ENCODE measurements at places on chromosomes 7 and 10.
A peak's percentile ranks its signal among the peaks of the same experiment; 100 is the strongest.

DNA sequence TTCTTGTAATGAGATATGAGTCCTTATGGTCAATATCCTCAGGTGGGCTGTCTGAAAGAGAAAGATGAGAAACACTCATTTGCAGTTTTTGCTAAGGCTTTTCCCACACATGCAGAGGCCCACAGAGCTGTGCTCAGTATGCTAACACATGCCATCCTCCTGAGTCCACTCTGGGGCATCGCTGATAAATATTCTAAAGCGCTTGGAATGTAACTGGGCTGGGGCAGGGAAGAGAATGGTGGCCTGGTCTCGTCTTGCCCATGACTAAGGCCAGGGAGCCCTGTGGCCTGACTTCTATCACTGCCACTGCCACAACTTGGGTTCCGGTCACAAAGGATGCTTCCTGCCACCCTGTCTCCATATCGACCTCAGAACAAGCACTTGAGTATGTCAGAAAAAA lies 199.7 kb upstream of the FRMD4A start:
- DNase-seq, result no peak

- DNase-seq, result no peak
These were observed 972 bp downstream of the ORC5 start for GRCh38 chr7:104206841-104207240.

- no peak for DNase-seq
These were observed 106.7 kb downstream of the LHPP start for GRCh38 chr10:124568339-124568738.

- no peak for DNase-seq
These were observed 29.4 kb upstream of the AMPH start for GRCh38 chr7:38660427-38661099.

- DNase-seq, result no peak
These were observed 52.0 kb downstream of the EEPD1 start for GRCh38 chr7:36204929-36205635.

DNA sequence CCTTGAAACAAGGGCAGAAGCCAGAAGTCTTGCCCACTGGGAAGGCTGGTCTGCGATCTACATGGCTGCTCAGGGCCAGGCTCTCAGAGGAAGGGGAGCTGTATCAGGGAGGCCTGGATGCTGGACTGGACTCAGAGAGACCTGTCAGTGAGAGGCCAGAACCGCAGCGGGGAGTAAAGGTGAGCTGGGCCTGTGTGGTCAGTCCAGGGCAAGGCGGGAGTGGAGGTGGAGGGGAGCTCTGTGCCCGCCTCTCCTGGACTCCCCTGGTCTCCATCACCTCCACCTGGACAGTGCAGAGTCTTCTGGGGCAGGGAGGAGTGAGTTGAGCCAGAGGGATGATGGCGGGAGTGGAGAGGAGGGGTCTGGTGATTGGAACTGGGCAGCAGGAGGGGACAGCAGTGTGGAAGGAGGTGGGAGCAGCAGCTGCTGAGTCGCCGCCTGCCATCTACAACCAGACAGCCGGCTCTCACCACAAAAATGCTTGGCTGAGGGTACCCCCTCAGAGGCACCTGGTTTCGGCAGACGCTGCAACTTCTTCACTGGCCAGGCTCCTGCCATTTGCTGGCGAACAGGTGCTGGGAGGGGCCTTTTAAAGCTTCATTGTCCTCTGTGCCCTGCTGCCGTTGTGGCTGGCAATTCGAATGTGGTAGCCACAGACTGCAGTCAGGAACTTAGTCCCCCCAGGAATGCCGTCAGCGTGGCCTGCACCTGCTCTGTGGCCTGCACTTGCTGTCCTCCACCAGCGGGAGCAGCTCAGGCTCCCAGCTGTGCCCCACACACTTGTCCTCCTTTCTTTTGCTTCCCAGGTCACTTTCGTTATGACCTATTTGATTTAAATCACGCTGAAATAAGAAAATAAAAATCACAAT lies 3.5 kb downstream of the RASSF4 start:
- DNase-seq, result no peak

GRCh38 chr7:156832195-156832877 lies 60.6 kb downstream of the LMBR1 start:
- DNase-seq, result no peak

DNA sequence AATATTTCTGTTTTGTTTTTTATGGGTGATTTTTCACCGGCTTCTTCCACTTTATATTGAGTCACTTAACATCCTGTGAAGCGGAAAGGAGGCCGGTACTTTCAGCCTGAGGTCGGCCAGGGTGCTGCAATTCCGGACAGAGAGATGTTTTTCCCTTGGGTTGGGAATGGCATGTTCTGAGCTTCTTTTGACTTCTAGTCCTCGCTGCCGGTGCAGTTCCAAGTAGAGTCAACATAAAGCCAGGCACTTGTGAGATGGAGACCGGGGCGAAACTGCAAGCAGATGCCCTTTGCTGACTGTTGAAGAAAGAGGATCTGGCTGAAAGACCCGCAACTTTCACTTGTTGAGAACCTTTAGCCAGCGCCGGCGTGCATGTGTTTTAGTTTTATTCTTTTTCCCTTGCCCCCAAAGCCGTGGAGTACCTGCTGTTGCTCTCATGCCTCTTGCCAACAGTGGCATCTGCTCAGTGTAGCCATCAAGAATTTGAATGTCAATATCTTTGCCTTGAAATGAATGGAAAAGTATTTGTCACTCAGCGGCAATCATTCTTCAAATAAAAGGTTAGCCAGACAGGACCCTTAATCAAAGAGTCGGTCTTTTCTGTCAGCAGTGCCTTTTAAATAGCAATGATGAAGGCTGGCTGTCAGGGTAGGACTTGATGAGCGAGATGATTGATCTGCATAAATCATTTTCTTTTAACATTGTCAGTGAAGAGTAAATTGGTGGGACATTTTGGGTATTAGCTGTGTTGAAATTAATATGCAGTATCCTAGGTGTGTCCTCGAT lies 351.2 kb downstream of the LRMDA start:
- DNase-seq, result no peak

- DNase-seq, result no peak
These were observed 373.3 kb upstream of the GALNT17 start for GRCh38 chr7:70758646-70759045.

GRCh38 chr10:126634911-126635310 lies 35.6 kb downstream of the C10orf90 start:
- DNase-seq, result no peak

GRCh38 chr10:74898201-74898976 lies 72.0 kb downstream of the KAT6B start:
- DNase-seq, result no peak

DNA sequence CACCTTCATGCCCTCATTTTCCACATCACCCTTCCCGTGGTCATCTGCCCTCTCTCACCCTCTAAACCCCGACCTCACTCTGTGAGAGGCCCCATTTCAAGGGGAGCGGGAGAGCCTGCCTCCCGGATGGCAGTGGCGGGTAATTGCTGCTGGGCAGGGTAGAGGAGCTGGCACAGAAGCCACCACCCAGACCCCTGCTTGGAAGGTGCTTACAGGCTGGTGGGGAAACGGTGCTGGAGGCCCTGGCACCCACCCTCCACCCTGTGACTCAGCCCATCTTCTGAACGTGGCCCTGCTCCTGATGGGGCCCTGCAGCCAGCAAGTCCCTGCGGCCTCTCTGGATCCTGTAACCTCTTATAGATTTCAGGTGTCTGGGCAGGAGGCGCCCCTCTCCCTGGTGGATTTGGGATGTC lies 10.6 kb upstream of the PWWP2B start:
- DNase-seq, result peak; percentile 65

GRCh38 chr10:34815185-34816084 lies at the start of gene PARD3:
TSS of gene PARD3 (minus strand) at chr10:34815296. CDS start at chr10:34814995, 301 bp downstream.
- DNase-seq, result peak; percentile 55

GRCh38 chr7:151361193-151361959 lies 19.8 kb downstream of the NUB1 start:
- DNase-seq, result no peak

DNA sequence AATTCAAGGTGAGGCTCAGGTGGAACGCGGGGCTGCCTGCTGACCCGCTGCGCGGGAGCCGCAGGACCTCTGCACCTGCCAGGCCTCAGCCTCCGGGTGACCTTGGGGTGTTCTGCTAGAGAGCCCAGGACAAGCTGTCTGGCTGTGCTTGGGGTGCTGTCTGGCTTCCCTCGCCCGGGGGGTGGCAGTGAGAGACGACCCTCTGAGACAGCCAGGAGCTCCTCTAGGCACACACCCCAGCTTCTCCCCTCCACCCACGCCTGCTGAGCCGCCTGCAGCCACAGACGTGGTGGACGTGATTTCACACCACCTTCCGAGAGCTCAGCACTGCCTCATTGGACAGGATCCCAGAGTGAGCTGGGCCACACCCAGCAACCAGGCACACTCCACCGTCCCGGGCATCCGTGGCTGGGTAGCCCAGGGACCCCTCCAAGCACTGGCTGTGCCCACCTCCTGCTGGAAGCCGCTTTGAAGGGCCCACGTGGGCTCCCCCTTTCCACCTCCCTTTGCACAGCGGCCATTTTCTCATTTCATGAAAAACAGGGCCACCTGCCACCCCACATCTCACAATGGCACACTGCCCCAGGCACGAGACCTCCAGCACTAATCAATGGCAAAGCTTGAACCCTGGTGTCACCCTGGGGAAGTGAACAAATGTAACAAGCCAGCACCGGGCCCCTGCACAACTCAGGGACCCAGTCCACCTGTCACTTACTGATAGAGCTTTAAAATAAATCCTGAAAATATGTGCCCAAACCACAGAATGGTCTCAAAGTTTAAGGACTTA lies 35.0 kb downstream of the ZFAND2A start:
- no peak for DNase-seq

GRCh38 chr10:43196981-43197833 lies 59.0 kb downstream of the CSGALNACT2 start:
- DNase-seq, result peak; percentile 41

GRCh38 chr7:31145339-31145738 lies 93.2 kb downstream of the ADCYAP1R1 start:
- no peak for DNase-seq

DNA sequence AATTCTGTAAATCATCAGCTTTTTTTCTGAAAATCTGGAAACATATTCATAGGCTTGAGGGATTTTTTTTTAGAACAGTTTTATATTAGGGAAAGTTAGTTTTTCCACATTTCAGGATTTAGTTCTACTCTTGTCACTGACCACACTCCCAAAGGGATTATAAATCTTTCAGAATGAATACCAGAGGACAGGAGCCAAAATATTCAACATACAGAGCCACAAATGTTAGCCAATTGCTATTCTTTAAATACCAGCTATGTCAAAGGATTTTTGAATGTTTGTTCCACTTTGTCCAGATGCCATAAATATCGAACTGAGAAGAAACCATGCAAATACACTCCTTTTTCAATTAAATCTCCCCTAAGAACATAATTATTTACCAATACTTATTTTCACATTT lies 50.7 kb downstream of the ODAD2 start:
- DNase-seq, result no peak

- DNase-seq, result no peak
These were observed 1.7 kb downstream of the AKR1C4 start for GRCh38 chr10:5198386-5198785.

DNA sequence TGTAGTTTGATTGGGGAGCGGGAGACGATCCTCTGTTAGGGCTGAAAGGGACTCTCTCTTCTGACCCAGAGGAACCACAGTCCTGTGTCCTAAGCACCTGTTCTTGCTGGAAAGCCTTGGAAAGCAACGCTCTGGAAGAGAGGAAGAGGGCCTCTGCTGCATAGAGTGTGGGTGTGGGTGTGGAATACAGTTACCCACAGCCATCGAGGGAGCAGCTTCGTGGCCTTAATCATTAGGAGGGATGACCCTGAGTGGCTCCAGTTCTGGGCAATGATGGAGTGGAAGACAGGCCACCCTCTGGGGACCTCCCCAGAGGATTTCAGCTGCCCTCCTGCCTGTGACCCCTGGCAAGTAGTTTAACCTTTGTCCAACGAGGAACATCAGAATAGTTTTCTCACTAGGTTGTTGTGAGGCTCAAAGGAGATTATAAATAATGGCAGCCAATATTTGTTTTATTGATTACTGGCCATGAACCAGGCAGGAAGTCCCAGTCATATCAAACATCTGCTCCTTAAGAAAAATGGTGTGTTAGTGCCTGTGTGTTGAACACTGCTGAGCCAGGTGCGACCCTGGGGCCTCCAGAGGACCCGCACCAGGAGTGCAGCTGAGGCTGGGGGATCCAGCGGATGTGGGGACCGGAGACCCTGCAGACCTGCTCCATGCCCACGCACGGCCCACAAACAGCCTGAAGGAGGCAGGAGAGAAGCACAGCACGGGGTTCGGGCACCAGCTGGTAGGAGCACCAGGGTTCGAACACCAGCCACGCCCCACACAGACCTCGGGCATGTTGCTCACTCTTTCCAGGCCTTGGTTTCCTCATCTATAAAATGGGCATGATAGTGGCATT lies 35.6 kb downstream of the FAM241B start:
- DNase-seq, result no peak

GRCh38 chr7:149870701-149871483 lies 2.9 kb upstream of the ATP6V0E2 start:
- DNase-seq, result no peak

- no peak for DNase-seq
These were observed 44.1 kb upstream of the ADO start for GRCh38 chr10:62760401-62760800.

DNA sequence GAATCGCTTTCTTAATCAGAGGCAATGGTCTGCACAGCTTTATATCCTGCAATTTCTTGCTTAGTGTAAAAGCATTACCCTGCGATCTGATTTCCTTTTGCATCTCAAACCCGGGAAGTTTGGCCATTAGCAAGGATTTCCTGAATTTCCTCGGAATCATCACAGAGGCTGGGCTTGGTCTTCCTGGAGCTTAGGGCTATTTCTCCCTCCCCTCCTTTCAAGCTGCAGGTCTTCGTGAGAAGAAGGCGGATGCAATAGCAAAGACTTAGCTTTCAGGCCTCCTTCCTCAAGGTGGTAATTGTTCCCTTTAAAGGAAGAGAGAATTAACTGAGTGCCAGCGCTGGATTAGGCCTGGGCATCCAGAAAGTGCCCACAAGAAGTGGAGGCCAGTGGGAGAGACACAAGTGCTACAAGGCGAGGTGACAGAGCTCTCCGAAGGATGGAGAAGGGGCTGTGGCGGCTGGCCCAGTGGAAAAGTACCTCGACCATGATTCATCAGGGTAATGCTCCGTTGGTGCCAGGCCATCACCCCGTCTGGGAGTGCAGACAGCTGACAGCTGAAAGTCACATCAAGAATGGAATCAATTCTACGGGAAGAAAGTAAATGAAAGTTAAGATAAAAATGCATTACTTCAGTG lies 4.0 kb upstream of the ARMS2 start:
- DNase-seq, result no peak

GRCh38 chr7:114085313-114085591 lies 166.4 kb upstream of the PPP1R3A start:
- no peak for DNase-seq

- DNase-seq, result no peak
These were observed 15.9 kb downstream of the KPNA7 start for GRCh38 chr7:99191869-99192596.

DNA sequence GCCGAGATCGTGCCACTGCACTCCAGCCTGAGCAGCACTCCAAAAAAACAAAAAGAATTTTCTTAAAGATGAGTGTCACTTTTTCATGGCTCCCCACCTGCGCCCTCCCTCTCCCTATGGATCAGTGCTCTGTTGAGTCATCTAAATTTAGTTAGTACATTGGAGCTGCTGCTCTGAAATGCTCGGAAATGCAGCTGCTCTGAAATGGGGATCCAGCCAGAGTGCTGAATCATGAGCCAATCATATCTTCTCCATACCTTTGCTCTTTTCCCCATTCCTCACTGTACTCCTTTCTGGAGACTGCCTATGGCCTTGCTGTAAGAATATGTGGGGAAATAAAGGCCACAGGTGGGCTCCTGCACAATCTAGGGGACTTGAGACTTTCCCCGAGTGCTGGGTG lies 188.8 kb downstream of the ZNF438 start:
- no peak for DNase-seq

Measured in tibial artery (tissue), 4 donors.